Coronary artery (tissue), 2 donors: ENCODE measurements at places on chromosomes 12 and 14.

GRCh38 chr12:121781998-121782979 lies 11.2 kb downstream of the RHOF start:
- no peak for DNase-seq

DNA sequence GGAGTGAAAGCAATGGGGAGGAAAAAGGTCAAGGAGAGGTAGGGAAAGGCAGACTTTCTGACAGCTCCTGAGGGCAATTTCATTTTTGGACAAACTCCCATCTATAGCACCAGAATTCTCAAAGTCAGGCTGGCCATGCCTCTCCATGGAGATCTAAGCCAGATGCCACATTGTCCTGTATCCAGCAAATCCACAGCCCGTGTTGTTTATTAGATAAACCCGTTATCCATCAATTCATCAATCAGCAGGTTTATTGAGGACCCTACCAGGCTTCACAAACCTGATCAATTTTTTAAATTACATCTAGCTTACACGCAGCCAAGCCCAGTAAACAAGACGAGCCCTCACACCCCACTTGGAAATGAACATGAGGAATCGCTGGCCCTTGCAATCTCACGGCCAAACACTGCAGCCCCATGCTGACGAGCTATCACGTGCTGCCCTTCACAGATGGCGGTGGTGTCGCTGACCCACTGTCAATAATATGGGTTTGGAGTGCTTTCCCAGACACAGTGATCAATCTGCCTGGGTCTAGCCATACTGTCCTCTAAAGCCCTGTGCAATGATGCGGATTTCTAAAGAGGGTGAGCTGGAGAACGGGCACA lies 332.9 kb downstream of the DPF3 start:
- DNase-seq: no peak

- no peak for DNase-seq
These were observed 101.6 kb upstream of the KRAS start for GRCh38 chr12:25352083-25352918.

- DNase-seq: no peak
These were observed 45.1 kb downstream of the TRAF3 start for GRCh38 chr14:102822311-102822863.

GRCh38 chr14:21017528-21018245 lies 7.2 kb downstream of the NDRG2 start:
- peak; percentile 72 for DNase-seq

DNA sequence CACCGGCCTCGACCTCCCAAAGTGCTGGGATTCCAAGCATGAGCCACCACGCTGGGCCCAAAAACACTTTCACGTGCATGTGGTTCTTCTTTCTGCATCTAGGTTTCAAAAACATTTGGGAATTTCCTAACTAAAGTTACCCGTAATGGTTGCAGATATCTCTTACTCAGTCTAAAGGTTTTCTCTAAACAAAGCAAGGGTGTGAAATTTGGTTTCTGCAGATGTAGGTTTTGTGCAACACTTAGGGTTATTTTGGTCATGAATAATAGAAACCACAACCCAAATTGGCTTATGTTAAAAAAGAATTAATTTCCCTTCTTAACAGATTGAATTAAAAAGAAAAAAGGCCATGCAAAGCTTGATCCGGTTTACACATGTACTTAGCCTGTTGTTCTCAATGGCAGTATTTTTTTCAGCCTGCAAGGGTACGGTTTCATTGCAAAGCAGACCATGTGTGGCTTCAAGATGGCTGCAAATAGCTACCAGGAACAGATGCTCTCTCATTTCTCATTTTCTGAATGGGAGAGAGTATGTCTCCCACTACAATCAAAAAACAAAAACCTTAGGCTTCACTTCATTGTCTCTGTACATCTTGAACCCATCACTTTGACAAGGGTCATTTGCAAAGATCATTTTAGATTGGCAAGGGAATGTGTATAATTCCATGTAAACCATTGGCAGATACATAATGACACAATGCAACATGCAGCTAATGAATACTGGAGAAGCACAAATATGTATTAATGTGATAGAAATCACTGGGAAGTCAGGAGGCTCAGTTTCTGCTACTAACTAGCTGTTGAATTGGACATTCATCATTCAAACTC lies 491.2 kb upstream of the FLRT2 start:
- DNase-seq: no peak
